ENCODE measurements at places on chromosomes 5 and 9. TPM values are rescaled to one million over a fixed set of nuclear protein-coding genes. Genes with fewer than 3 reads are reported as not detected.
A peak's percentile ranks its signal among the peaks of the same experiment; 100 is the strongest.

ZNF79 gene
- total RNA-seq = 8.7 TPM

SMIM33 gene
- total RNA-seq = not detected

C9orf50 gene
- 0.28 TPM for total RNA-seq

CATSPER3 gene
- total RNA-seq = 0.54 TPM

CDH6 gene
- total RNA-seq = 20.8 TPM

ADRB2 gene
- total RNA-seq = 8.0 TPM

PCDHGA2 gene
- 5.5 TPM for total RNA-seq

PCDHA9 gene
- 0.68 TPM for total RNA-seq

NRG2 gene
- total RNA-seq = 3.0 TPM

NKD2 gene
- 9.9 TPM for total RNA-seq

MYMK gene
- not detected for total RNA-seq

TPM2 gene
- total RNA-seq = 96.0 TPM

PRSS3 gene
- total RNA-seq = 1.3 TPM

SELENOP gene
- 439 TPM for total RNA-seq

DNA sequence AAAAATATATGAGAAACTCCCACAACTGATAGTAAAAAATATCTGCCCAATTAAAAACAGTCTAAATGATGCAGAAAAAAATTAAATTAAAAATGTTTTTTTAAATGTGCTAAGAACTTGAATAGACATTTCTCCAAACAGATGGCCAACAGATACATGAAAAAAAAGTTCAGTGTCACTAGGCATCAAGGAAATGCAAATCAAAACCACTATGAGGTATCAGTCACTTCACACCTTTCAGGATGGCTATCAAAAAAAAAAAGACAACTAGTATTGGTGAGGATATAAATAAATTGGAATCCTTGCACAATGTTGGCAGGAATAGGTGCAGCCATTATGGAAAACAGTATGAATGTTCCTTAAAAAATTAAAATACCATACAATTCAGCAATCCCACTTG, 16.6 kb downstream of the ZNF131 start:
- peaks cover 8% of the 10 kb centered on the region for H3K36me3 ChIP-seq
- peaks cover 4% of the 10 kb centered on the region for H3K4me1 ChIP-seq
- DNase-seq = no peak
- no peak overlapping the region for H3K4me3 ChIP-seq
- H3K27ac ChIP-seq = no peak overlapping the region

- no peaks in the 10 kb centered on the region for H3K27me3 ChIP-seq
- DNase-seq = no peak
- H3K4me3 ChIP-seq = no peak overlapping the region
- no peaks in the 10 kb centered on the region for H3K4me1 ChIP-seq
- H3K27ac ChIP-seq = no peak overlapping the region
- no peaks in the 10 kb centered on the region for H3K36me3 ChIP-seq
These were observed 339.4 kb downstream of the EFNA5 start for GRCh38 chr5:107331312-107331711.

DNA sequence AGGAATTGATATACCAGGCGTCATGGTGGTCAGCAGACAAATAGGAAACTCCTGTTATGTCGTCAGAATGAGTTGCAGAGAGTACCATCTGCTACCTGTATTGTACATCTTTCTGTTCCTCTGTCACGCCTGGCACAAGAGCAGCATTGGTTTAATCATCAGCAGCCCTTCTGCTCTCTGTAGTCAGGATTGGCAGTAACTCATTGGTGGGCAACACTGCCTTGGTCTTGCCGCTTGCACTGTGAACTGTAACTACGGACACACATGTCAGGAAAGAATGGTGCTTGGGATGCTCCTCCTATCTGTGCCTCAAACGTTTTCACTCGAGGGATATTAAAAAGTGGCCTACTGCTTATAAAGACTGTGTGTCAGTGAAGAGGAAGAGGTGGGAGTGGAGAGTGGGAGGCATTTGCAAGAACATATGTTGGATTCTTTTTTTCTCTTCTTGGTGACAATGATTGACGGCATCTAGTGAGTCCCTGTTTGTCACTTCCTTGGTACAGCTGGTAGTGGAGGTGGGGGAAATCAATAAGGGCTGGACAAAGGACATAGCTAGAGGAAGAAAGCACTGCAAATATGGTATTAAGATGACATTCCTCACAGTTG, 76.6 kb downstream of the F2RL2 start:
- no peaks in the 10 kb centered on the region for H3K27me3 ChIP-seq
- H3K4me1 ChIP-seq = peaks cover 4% of the 10 kb centered on the region
- DNase-seq = no peak
- peak overlapping the region; percentile 28 for H3K27ac ChIP-seq
- no peaks in the 10 kb centered on the region for H3K36me3 ChIP-seq

GRCh38 chr5:154706416-154706815, 48.8 kb upstream of the LARP1 start:
- H3K27me3 ChIP-seq = no peaks in the 10 kb centered on the region
- H3K27ac ChIP-seq = no peak overlapping the region
- no peaks in the 10 kb centered on the region for H3K36me3 ChIP-seq

DNA sequence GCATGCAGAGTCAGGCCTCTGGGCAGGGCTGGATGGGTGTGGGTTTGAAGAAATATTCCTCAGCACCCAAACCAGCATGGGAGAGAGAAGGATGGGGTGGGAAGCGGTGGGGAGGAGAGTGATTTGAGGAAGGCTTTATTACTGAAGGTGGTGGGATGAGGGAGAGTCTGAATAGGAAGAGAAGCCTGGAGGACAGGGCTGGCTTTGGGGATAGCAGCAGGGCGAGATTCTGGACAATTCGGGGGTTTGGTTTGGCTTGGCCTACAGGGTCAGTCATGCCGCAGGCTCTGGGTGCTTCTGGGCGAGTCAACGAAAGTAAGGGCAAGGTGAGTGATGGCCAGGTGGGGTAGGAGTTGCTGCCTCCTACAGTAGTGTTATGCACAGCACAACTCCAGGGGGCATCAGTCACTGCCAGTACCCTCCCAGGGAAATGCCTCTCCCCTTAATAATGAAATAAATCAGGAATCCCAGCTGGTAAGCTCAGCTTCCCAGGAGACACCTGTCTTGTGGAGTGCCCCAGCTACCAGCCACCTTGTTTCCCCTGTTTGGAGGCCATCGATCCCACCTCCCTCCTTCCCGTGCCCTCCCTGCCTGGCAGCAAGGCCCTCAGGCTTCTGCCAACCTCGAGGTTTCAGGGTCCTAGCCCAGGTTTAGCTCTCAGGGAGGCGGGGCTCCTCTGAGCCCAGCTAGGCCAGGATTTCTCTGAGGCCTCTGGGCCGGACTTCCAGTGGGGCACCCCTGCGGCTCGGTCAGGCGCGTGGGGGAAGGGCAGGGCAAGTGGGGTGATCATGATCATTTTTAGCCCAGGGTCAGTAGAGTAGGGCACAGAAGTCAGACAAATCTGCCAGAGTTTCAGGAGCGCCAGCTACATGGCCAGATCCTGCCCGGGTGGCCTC, 741 bp upstream of the NKX2-5 start:
- H3K27me3 ChIP-seq = peaks cover 97% of the 10 kb centered on the region
- H3K27ac ChIP-seq = no peak overlapping the region
- no peaks in the 10 kb centered on the region for H3K36me3 ChIP-seq
- no peaks in the 10 kb centered on the region for H3K4me1 ChIP-seq
- DNase-seq = no peak

- no peaks in the 10 kb centered on the region for H3K4me1 ChIP-seq
- peaks cover 2% of the 10 kb centered on the region for H3K36me3 ChIP-seq
- no peaks in the 10 kb centered on the region for H3K27me3 ChIP-seq
- H3K27ac ChIP-seq = no peak overlapping the region
These were observed 62.9 kb downstream of the ZNF354C start for GRCh38 chr5:179123109-179123426.

DNA sequence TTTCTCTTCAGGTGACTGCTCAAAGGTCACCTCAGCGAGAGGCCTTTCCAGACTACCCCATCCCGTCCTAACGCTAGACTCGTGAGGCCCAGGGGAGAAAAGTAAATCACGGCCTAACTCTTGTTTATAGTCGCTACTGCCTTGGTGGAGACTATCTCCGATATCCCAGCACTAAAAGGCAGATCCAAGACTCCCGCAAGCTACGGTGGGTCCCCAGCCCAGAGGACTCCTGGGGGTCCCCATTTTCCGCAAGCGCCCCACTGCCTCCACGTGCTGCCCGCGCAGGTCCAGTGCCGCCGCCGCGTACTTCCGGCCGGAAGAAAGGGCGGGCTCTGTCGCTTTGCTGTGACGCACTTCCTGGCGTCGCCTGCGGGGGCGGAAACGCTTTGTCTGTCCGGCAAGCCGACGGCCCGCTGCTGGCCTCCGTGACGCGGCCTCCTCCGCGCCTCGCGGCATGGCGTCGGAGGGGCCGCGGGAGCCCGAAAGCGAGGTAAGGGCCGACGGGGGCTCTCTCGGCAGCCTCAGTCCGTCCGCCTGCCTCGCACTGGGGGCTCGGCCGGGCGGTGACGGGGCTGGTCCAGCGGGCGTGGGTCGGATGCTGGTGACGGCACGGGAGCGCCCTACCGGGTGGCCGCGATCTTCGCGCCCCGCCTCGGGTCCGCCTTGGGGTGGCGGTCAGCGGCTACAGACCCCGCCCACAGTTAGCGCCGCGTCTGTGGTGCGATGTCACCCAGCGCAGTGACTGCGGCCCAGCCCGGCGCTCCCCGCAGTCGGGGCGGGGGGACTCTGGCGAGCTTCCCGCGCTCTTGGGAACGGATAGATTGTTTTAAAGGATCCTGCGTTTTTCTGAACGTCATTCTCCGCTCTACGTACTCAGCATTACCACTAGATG, at the start of gene SECISBP2:
SECISBP2 (plus strand) TSS at position 378 of the 892 bp plus-strand sequence; CDS start at position 455, 77 bp downstream.
- no peaks in the 10 kb centered on the region for H3K36me3 ChIP-seq
- peak within 1 kb of the TSS; percentile 100 for H3K27ac ChIP-seq
- H3K4me1 ChIP-seq = peaks cover 4% of the 10 kb centered on the region

GRCh38 chr9:123074628-123075027, 41.2 kb downstream of the GPR21 start:
- no peaks in the 10 kb centered on the region for H3K4me1 ChIP-seq
- peaks cover 15% of the 10 kb centered on the region for H3K36me3 ChIP-seq
- H3K4me3 ChIP-seq = no peak overlapping the region
- H3K27me3 ChIP-seq = no peaks in the 10 kb centered on the region
- H3K27ac ChIP-seq = no peak overlapping the region

- H3K36me3 ChIP-seq = peaks cover 3% of the 10 kb centered on the region
- no peak overlapping the region for H3K4me3 ChIP-seq
- no peaks in the 10 kb centered on the region for H3K27me3 ChIP-seq
- no peak overlapping the region for H3K27ac ChIP-seq
These were observed 72.4 kb upstream of the FBXW11 start for GRCh38 chr5:172078726-172079345.

GRCh38 chr5:8598356-8598755, 729.4 kb downstream of the MTRR start:
- no peak overlapping the region for H3K27ac ChIP-seq
- H3K36me3 ChIP-seq = no peaks in the 10 kb centered on the region
- H3K4me1 ChIP-seq = no peaks in the 10 kb centered on the region
- no peaks in the 10 kb centered on the region for H3K27me3 ChIP-seq
- no peak overlapping the region for H3K4me3 ChIP-seq

DNA sequence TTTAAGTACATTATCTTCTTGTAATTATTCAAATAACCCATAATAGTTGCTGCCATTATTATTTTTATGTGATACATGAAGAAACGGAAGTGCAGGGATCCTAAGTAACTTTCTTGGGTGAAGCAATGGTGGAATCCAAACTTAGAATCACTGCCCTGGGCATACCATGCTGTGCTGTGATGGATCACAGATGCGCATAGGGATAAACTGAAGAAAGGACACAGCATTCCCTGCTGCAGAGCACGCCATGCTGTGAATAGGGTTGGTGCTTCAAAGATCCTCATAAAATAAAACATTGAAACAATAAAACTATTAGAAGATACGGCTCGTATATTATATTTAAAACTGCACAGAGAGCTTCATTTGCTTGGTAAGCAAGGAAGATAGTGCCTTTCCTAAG, 211.7 kb upstream of the ADAMTS16 start:
- H3K4me1 ChIP-seq = no peaks in the 10 kb centered on the region
- no peak overlapping the region for H3K4me3 ChIP-seq
- no peak for DNase-seq
- no peaks in the 10 kb centered on the region for H3K36me3 ChIP-seq

DNA sequence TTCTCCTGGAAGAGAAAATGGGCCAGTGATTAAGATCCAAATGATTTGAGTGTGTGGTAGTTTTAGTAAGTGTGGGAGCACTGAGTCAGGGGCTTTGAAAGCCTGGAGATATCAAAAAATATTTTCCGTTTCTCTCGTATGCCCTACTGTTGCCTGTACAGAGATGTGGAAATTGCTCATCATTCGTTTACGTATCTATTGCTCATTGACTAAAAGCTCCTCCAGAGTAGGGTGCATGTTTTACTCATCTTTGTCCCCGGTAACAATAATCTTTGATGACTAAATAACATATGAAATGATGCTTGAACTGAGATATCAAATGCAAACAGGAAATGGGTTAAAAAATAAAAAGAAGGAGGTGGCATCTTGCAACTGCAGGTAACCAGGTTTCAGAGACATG, 114.2 kb upstream of the FST start:
- DNase-seq = no peak
- H3K27ac ChIP-seq = no peak overlapping the region
- no peaks in the 10 kb centered on the region for H3K36me3 ChIP-seq
- no peak overlapping the region for H3K4me3 ChIP-seq

DNA sequence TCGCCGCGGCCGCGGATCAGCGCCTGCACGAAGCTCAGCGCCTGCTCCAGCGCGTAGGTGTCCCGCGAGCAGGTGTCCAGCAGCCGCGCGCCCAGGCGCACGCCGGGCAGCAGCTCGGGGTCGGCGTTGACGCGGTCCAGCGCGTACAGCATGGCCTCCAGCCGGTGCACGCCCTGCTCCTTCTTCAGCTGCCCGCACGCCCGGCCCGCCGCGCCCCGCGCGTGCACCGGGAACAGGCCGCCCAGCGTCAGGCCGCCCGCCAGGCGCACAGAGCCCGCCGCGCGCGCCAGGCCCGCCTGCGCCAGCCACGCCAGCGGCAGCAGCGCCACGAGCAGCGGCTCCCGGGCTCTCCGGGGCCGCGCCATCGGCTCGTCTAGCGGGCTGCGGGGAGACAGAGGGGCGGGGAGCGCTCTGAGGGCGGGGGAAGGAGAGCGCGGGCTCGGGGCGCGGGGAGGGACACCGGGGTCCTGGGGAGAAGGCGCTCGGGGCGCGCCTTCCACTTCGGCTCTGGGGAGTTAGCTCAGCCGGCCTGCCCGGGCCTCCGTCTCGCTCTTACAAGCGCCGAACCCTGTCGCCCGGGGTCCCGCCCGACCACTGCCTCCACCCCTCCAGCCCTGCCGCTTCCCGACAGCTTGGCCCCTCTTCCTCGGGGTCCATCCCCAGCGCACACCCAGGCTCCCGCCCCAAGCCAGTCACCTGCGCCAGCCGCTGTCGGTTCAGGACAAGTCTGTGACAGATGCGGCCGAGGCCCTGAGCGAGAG, at the start of gene GRM6:
GRM6 (minus strand) TSS at position 741 of the 761 bp plus-strand sequence; CDS start at position 365, 376 bp downstream.
- DNase-seq = no peak
- H3K36me3 ChIP-seq = no peaks in the 10 kb centered on the region
- no peak within 1 kb of the TSS for H3K27ac ChIP-seq
- H3K27me3 ChIP-seq = peaks cover 17% of the 10 kb centered on the region
- no peak within 1 kb of the TSS for H3K4me3 ChIP-seq
- no peaks in the 10 kb centered on the region for H3K4me1 ChIP-seq

- H3K27me3 ChIP-seq = no peaks in the 10 kb centered on the region
- no peak for DNase-seq
- no peaks in the 10 kb centered on the region for H3K4me1 ChIP-seq
These were observed 2086.5 kb upstream of the C9orf72 start for GRCh38 chr9:29659736-29660135.

Measured in lung (tissue), 17 donors.